ENCODE measurements at places on chromosomes 13 and 19. TPM values are rescaled to one million over a fixed set of nuclear protein-coding genes. Genes with fewer than 3 reads are reported as not detected.

Gene CYP2B6
- not detected for polyA plus RNA-seq

Gene CEACAM21
- 0.36 TPM for polyA plus RNA-seq

Gene FCGBP
- polyA plus RNA-seq: 2.1 TPM

Gene EID2B
- polyA plus RNA-seq: 2.8 TPM

Gene ATP8B3
- 0.97 TPM for polyA plus RNA-seq

Gene TMEM161A
- 19.5 TPM for polyA plus RNA-seq

Gene ZNF576
- 11.6 TPM for polyA plus RNA-seq

Gene FFAR2
- 0.11 TPM for polyA plus RNA-seq

Gene S1PR2
- 3.5 TPM for polyA plus RNA-seq

Gene ZNF580
- polyA plus RNA-seq: 18.7 TPM

Gene SCEL
- 0.05 TPM for polyA plus RNA-seq

Gene KLK6
- not detected for polyA plus RNA-seq

Gene TNFRSF19
- 15.6 TPM for polyA plus RNA-seq

Gene FREM2
- 0.02 TPM for polyA plus RNA-seq

Gene TTYH1
- polyA plus RNA-seq: 3.6 TPM

Gene CEACAM20
- polyA plus RNA-seq: not detected

Gene SIPA1L3
- 7.8 TPM for polyA plus RNA-seq

Gene GRIK5
- polyA plus RNA-seq: 8.9 TPM

Gene CARM1
- polyA plus RNA-seq: 35.2 TPM

Gene C19orf85
- polyA plus RNA-seq: not detected
